Breast epithelium (tissue), 4 donors: ENCODE measurements at places on chromosomes 12 and 14.

DNA sequence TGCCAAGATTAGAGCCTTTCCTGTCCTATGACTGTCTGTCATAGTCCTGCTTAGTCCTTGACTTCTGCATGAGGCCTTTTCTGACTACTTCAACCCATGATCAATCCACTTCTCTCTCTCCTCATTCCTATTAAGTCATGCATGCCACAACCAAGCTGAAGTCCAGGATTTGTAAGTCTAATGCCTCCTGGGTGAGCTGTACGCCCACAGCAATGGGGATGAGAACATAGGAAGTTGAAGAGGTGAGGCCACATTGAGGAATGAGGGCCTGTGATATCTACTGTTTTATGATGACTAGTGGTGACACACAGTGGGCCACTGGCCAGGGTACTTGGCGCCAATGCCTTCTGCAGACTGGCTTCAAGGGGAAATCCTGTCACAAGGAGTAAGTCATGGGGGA lies 994.1 kb upstream of the TMEM132C start:
- no peaks in the 10 kb centered on the region for H3K4me1 ChIP-seq
- no peak overlapping the region for H3K27ac ChIP-seq
- no peak overlapping the region for H3K4me3 ChIP-seq
- no peaks in the 10 kb centered on the region for H3K27me3 ChIP-seq

DNA sequence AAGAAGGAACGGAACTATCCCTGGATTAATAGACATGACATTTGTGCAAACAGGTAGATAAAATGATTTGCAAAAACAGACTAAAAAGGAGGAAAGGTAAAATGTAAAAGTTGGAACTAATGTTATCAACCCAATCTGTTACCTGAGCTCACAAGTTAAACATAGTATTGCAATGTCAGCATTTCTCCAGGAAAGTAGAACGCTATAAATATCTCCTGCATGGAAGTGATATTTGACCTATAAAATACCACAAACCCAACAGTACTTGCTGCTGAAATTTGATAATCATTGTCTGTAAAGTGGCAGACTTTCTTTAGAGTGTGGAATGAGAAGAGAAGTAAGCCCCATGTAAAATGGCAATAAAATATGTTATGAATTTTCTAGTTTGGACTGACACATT lies 1435.7 kb downstream of the LRFN5 start:
- DNase-seq = no peak
- no peak overlapping the region for H3K4me3 ChIP-seq
- no peaks in the 10 kb centered on the region for H3K4me1 ChIP-seq
- H3K36me3 ChIP-seq = no peaks in the 10 kb centered on the region
- H3K27me3 ChIP-seq = no peaks in the 10 kb centered on the region
- no peak overlapping the region for H3K27ac ChIP-seq

GRCh38 chr14:45891417-45892080 lies 638.5 kb upstream of the MIS18BP1 start:
- no peak for DNase-seq
- no peak overlapping the region for H3K4me3 ChIP-seq
- H3K36me3 ChIP-seq = no peaks in the 10 kb centered on the region
- H3K4me1 ChIP-seq = no peaks in the 10 kb centered on the region
- no peaks in the 10 kb centered on the region for H3K27me3 ChIP-seq

DNA sequence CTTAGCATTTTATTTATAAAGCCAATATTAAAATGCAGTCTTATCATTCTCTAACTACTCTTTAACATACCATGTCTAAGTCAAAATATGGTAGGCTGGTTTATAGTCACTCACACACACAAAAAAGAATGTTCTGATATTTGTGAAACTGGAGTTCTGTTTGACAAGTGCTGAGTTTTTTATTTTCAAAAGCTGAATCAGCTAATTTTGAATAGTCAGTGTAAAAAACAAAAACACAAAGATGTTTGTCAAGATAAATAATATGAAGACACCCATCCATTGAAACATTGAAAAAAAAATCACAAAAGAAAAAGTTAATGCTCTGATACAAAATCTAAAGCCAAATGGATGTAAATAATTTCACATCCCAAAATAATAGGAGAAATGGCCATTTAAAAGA lies 231.5 kb downstream of the MED13L start:
- H3K4me1 ChIP-seq = no peaks in the 10 kb centered on the region
- DNase-seq = no peak
- H3K36me3 ChIP-seq = no peaks in the 10 kb centered on the region
- H3K27ac ChIP-seq = no peak overlapping the region
- H3K27me3 ChIP-seq = no peaks in the 10 kb centered on the region

DNA sequence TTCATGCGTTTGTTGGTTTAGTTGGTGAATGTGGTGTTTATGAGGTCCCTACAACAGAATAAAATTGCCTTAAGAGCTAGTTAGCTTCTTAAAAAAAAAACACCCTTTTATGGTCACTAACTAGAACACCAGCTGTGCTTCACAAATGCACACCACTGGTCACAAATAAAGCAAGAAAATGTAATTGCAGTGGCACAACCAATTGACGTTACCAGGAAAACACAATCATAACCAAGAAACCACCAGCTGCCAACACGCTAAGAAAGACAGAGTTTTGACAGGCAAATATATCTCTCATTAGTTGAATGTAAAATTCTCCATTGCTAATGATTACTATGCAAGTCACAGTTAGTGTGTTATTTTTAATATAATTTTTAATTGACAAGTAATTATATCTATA lies 389.9 kb downstream of the ADAMTS20 start:
- no peak overlapping the region for H3K4me3 ChIP-seq
- H3K4me1 ChIP-seq = no peaks in the 10 kb centered on the region
- H3K27ac ChIP-seq = no peak overlapping the region
- H3K27me3 ChIP-seq = no peaks in the 10 kb centered on the region

- H3K4me1 ChIP-seq = no peaks in the 10 kb centered on the region
- no peak for DNase-seq
- H3K27ac ChIP-seq = no peak overlapping the region
Measured at GRCh38 chr12:25113651-25114050, 81.3 kb downstream of the DNAI7 start.

DNA sequence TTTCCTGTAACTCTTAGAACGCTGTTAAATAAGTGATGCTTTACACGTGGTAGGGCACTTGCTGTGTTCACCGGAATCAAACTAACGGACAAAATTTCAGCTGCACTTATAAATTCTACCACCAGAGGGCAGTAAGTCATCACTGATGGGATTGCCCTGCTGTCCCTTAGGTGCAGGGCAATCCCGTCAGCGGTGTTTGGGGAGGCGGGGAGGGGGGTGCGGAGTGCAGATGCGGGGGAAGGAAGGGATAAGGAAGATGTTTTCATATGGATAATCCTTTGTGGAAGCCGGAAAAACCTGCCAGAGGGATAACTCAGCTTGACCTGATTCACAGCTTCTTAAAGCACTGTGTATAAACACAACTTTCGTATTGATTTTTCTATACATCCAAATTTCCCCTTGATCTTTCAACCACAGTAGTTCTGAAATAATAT lies 21.7 kb upstream of the SLC10A1 start:
- H3K4me1 ChIP-seq = no peaks in the 10 kb centered on the region
- no peaks in the 10 kb centered on the region for H3K27me3 ChIP-seq
- DNase-seq = no peak
- no peak overlapping the region for H3K4me3 ChIP-seq
- no peak overlapping the region for H3K27ac ChIP-seq

GRCh38 chr14:75181293-75182062 lies 5.1 kb upstream of the TMED10 start:
- no peaks in the 10 kb centered on the region for H3K4me1 ChIP-seq
- H3K27ac ChIP-seq = no peak overlapping the region
- no peaks in the 10 kb centered on the region for H3K27me3 ChIP-seq
- H3K4me3 ChIP-seq = no peak overlapping the region
- H3K36me3 ChIP-seq = no peaks in the 10 kb centered on the region

GRCh38 chr12:52243856-52244614 lies 11.0 kb downstream of the KRT7 start:
- H3K36me3 ChIP-seq = no peaks in the 10 kb centered on the region
- H3K4me1 ChIP-seq = peaks cover 59% of the 10 kb centered on the region
- H3K4me3 ChIP-seq = no peak overlapping the region
- H3K27me3 ChIP-seq = no peaks in the 10 kb centered on the region
- DNase-seq = peak; percentile 91
- peak overlapping the region; percentile 97 for H3K27ac ChIP-seq

DNA sequence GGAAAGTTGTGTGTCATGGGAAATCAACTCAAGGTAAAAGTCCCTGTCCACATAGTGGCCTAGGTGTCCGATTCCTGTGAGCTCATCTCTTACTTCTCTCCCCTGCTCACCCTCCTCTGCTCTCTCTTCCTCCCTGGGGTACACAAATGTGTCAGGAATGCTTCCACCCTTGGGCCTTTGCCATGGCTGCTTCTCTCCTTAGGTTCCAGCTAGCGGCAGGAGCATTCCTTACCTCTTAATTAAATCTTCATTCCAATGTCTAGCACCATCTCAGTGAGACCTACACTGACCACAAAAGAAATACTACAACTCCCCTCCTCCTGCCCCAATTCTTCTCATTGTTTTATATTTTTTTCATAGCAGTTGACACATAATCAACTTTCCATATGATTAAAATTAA lies 298.6 kb downstream of the PDZRN4 start:
- H3K4me1 ChIP-seq = no peaks in the 10 kb centered on the region
- H3K27me3 ChIP-seq = no peaks in the 10 kb centered on the region
- no peaks in the 10 kb centered on the region for H3K36me3 ChIP-seq
- no peak overlapping the region for H3K27ac ChIP-seq
- no peak for DNase-seq

DNA sequence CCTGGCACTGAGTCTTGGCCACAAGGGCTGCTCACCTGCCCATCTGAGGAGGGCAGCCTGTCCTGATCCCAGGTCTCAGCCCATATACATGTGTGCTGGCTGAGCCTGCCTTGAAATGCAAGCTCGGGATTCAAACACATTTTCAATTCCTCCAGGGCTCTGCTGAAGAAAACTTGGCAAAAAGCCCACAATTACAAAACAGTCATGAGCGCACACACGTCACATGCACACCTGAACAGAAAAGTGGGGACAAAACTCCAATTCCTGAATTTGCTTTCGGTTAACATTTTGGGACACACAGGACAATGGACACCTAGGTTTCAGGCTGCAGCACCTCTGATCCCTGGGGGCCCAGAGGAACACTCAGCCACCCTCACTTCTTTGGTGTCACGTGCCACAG lies 113.9 kb downstream of the RBM19 start:
- no peak overlapping the region for H3K27ac ChIP-seq
- no peak for DNase-seq
- H3K4me1 ChIP-seq = no peaks in the 10 kb centered on the region
- no peaks in the 10 kb centered on the region for H3K36me3 ChIP-seq
- H3K27me3 ChIP-seq = no peaks in the 10 kb centered on the region

GRCh38 chr12:50564237-50564947 lies 59.6 kb downstream of the DIP2B start:
- no peaks in the 10 kb centered on the region for H3K36me3 ChIP-seq
- no peak overlapping the region for H3K4me3 ChIP-seq
- no peaks in the 10 kb centered on the region for H3K27me3 ChIP-seq
- peaks cover 5% of the 10 kb centered on the region for H3K4me1 ChIP-seq
- peak overlapping the region; percentile 15 for H3K27ac ChIP-seq

- no peaks in the 10 kb centered on the region for H3K4me1 ChIP-seq
- no peak overlapping the region for H3K4me3 ChIP-seq
- no peak for DNase-seq
- no peaks in the 10 kb centered on the region for H3K27me3 ChIP-seq
- H3K36me3 ChIP-seq = no peaks in the 10 kb centered on the region
Measured at GRCh38 chr14:24883576-24883975, 166.4 kb downstream of the STXBP6 start.

GRCh38 chr12:122882908-122883558 lies 12.9 kb downstream of the VPS37B start:
- H3K36me3 ChIP-seq = no peaks in the 10 kb centered on the region
- no peak overlapping the region for H3K4me3 ChIP-seq
- H3K27me3 ChIP-seq = no peaks in the 10 kb centered on the region
- DNase-seq = no peak

GRCh38 chr12:99151744-99152143 lies 495.8 kb upstream of the GARIN6 start:
- H3K4me1 ChIP-seq = no peaks in the 10 kb centered on the region
- H3K27me3 ChIP-seq = no peaks in the 10 kb centered on the region
- no peaks in the 10 kb centered on the region for H3K36me3 ChIP-seq
- DNase-seq = no peak

GRCh38 chr12:53701518-53702264 lies 25.6 kb downstream of the CALCOCO1 start:
- H3K4me1 ChIP-seq = no peaks in the 10 kb centered on the region
- no peaks in the 10 kb centered on the region for H3K36me3 ChIP-seq
- peaks cover 34% of the 10 kb centered on the region for H3K27me3 ChIP-seq

DNA sequence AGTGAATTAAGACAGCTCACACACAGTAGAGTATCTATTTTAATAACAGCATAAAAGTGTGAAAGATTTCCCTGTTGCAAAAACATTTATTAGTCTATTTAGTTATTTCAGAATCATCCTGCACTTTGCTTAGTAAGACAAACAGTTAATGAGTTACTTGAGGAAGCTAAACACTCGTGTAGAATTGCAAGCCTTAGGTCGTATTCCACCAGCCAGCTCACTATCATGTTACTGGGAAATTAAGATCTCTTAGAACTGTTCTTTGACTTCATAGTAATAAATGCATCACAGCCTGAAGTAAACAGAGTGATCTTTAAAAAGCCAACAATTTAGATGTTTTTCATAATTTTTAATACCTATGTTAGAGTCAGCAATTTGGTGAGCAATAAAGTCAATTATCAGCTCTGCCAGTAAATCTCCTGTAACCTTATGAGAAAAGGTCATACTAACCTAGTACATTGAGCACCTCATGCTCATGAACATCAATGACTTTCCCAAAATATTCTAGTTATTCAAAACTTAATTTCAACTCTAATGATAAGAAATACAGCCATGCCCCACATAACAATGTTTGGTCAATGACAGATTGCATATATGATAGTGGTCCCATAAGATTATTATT lies 26.7 kb upstream of the ETNK1 start:
- H3K4me1 ChIP-seq = no peaks in the 10 kb centered on the region
- H3K36me3 ChIP-seq = no peaks in the 10 kb centered on the region
- H3K27me3 ChIP-seq = no peaks in the 10 kb centered on the region
- H3K27ac ChIP-seq = no peak overlapping the region
- no peak overlapping the region for H3K4me3 ChIP-seq
- no peak for DNase-seq

DNA sequence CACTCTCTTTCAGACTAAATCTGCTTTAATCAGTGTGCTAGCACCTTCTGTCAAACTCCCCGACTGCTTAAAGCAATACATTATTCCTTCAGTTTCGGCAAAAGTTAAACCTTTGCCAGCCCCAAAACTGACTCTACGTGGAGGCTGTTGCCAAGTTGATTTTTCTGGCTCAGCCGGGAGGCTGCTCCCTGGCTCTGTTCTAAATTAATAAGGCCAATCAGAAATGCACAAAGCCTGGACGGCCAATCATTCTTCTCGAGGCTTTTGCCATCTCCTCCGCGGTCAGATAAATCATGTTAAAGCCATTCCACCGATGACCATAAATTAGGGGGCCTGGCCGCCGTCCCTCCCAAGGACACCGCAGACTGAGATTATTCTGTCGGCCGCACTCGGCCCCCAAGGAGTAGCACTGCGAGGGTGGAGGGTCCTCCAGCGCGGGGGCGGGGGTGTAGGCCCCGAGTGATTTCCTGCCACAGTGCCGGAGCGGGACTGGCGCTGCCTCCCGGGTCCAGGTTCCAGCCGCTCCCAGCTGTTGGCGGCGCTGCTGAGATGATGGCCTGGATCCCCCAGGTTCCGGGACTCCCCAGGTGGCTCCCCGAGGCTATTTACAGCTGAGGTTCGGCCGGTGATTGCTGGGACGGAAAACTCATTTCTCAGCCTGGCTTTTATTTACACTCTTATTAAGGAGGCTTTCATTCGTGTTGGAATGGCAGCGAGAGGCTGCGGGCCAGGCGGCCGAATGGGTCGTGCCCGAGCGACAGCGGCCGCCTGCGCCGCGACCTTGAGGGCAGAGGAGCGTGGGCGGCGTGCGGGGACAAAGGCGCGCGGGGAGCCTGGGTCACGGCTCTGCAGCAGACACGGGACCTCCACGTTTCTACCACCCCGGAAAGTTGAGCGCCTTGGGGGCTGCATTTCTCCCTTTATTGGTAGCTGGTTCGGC lies 165.1 kb downstream of the MON2 start:
- no peaks in the 10 kb centered on the region for H3K4me1 ChIP-seq
- no peaks in the 10 kb centered on the region for H3K27me3 ChIP-seq
- no peaks in the 10 kb centered on the region for H3K36me3 ChIP-seq
